ENCODE measurements at places on chromosomes 12 and 14.
A peak's percentile ranks its signal among the peaks of the same experiment; 100 is the strongest.

DNA sequence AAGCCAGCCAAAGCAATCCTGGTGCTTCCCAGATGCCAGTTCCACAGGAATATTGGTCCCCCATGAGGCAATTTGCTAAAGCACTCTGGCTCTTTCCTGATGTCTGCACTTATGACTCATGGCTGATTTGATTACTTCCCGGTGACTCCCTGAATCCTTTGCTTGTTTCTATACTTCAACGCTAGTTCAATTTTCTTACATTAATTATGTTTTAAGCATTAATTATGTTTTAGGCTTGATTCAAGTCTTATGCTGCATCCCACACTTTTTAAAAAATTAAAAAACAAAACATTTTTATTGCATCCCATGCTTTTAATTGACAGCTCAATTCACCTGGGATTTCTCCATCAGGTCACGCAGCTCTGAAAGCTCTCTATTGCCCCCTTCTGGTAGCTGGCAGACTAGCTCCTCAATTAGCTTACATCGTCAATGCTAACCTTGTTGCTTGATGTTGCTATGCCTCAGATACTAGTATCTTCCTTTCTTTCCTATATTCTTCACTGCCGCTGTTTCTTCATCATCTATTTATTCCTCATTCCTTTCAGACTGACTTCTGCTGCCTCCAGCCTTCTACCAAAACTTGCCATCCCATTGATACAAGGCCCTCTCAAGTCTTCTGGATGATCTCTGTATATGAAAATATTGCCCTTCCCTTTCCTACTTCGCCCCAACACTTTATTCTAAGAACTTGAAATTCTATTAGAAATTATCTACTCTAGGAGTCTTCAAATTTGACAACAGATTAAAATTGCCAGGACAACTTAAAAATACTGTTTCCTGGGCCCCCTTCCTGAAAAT, 32.0 kb downstream of the TSHR start:
- peak; percentile 49 for DNase-seq

DNA sequence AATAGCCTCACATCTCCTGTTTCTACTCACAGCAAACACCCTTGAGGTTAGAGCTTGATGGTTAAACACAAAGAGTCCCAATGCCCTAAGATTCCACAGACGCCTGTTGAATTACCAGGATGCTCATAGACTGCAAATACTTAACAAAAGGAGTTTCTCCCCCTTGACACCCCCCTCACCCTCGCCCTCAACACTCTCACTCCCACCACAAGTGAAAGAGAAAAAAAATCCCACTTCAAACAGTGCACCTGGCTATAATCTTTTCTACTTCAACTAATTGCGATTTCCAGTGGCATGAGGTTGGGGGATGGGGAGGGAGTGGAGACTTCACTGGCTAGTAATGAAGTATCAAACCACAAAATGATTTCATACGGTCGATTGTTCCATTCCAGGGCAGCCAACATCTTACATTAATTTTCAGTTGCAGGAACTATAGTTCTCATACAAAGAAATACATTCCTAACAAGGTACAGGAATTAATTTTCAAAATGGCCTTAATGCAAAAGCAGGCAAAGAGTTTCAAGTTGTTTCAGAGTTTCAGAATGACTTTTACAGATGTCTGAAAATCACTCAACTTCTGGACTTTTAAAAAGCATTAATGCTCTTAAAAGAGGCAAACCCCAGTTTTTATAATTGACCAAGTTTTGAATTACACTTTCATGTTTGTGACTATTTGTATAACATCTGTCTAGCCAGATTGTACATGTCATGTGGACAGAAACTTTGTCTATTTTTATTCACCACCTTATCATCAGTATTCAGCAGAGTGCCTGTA, 390.7 kb downstream of the C12orf75 start:
- DNase-seq: no peak

- no peak for DNase-seq
Measured at GRCh38 chr12:14431975-14432374, 66.5 kb downstream of the ATF7IP start.

DNA sequence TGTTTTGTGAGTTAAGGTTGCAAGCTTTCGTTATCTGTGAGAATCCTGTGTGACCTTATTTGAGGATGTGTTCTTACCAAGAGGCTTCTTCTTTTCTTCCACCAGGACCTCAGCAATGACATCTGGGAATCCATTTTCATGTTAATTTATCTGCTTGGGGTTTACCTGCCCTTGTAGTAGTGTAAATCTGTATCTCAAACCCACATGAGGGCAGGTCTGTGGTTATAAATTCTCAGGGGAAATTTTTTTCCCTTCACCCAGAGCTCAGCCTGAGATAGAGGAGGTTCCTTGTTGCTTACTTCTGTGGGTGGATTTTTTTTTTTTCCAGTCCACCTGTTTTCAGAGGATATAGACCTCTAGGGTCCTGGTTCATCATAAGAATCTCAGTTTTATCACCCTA, 70.8 kb downstream of the AKAP6 start:
- no peak for DNase-seq

DNA sequence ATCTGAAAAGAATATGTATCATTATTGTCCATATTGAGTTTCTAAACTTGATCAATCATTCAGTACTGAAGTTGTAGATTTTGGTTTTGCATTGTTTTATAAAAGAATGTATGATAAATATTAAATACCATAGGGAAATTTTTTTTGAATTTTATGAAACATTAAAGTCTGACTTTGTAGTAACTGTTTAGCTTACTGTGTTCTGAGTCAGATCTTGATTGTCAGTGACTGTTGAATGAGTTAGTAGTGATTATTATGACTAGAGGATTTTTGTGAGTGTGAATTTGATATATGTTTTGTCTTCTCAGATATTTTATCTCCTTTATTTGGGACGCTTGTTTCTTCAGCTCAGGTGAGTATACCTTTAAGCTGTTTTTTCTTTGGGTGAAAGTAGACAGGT, 10.1 kb downstream of the TDP1 start:
- no peak for DNase-seq

DNA sequence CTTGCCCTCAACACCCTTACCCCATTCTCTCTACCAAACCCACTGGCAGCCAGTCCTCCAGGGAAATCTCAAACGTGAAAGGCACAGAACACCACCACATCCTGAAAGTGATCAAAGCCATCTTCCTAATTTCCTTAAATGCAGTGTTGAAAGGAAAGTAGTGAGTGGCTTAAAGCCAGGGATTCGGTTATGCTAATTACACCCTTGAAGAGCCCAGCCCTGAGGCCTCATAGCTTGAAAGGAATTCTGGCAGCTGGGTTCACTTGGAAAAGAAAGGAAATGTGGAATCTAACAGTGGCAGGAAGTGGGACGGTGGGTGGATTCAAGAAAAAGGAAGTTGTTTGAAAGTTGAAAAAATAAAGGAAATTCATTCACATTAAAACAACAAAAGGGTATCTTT, 73.0 kb upstream of the FICD start:
- DNase-seq: no peak

DNA sequence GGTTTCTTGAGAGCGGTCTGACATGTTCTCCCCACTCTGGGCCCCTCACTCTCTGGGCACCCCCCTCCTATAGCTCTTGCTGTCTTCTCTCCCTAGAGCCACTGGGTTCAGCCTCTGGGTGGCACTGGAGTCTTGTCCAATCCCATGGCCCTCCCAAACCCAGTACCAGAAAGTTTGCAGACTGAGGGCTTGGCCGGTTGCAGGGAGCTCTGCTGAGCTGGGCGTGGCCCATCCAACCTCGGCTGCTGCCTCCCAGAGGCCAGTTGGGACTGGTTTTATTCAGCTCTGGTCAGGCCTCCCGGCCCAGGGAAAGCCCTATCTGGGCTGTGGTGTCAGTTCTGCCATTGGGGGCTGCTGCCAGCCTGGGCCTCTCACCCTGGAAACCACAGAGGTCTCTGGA, 37.9 kb downstream of the ISCA2 start:
- DNase-seq: peak; percentile 60

DNA sequence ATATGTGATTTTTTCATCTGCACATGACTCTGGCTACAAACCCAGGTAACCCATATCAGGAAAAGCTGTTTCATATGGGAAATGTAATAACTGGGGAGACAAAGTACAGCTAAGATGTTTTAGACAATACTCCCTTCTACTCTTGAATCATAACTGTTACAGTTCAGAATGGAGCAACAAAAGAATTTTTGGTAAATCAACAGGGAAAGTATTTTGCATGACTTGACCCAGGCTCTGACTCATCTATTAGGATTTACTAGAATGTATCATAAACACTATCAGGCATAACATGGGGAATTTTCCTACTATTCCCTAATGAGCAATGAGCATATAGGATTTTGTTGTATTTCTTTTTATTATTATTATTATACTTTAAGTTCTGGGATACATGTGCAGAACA, 553.0 kb downstream of the SLC16A7 start:
- peak; percentile 94 for DNase-seq

- DNase-seq: no peak
Measured at GRCh38 chr12:21547437-21547836, 21.3 kb downstream of the SPX start.

DNA sequence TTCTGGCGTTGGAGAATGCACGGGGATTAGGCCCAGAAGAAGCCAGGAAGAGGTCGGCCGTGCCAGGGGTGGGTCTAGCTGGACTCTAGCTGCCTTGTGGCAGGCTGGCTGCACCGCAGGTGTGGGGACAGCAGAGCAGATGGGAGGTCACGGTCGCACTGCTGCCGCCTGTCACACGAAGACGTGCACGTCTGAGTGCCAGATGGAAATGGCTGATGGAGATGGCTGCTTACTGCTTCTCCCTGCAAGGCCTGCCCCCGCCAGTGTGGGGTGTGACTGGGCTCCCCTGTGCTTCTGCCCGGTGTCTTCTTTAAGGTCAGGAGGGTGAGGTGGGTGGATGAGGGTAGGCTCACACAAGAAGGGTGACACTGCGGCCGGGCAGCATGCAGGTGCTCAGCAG, 79.0 kb downstream of the MOK start:
- DNase-seq: no peak

DNA sequence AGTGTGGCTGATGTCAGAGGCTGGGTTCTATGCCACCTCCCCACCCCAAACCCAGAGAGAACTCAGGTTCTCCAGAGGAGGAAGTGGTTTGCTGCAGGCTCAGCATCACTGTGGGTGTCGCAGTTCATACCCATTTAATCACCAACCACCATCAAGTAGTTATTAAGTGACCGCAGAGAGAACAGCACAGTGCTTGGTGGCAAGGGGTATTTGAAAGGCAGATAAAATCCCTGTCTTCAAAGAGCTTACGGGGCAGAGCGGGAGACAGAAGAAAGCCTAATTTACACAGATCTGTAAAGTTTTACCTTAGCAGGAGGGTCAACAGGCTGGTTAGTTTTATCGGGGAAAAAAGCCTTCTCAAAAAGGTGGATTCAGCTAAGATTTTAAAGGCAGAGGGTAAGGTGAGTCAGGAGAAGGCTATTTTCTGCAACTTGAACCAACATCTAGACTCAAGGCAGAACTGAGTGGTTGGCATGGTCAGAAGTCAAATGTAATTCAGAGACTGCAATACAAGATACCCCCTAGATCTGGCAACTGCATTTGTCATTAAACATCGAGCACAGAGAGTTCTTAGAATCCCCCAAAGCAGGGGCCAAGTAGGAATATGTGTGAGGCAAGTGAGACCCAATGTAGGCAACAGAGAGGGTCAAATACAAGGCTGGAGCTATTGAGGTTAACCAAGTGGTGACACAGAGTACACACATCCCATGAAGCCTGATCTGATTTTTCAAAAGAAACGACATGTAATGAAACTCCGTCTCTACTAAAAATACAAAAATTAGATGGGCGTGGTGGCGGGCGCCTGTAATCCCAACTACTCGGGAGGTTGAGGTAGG, 13.2 kb downstream of the PXN start:
- DNase-seq: no peak

GRCh38 chr12:64681200-64682052, 71.1 kb downstream of the RASSF3 start:
- DNase-seq: no peak

DNA sequence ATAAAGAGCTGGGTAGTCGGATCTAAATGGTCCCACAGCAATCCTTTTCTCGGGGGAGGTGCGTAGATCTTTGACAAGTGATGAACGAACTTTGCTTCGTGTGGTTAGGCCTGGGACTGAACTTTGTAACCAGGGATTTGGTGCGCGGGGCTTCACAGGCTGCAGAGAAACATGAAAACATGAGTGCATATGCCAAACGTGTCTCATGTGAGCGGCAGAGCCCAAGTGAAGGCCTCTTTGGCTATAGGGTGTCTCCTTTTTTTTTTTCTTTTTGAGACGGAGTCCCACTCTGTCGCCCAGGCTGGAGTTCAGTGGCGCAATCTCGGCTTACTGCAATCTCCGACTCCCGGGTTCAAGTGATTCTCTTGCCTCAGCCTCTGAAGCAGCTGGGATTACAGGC, 12.0 kb upstream of the RIOX1 start:
- DNase-seq: no peak

DNA sequence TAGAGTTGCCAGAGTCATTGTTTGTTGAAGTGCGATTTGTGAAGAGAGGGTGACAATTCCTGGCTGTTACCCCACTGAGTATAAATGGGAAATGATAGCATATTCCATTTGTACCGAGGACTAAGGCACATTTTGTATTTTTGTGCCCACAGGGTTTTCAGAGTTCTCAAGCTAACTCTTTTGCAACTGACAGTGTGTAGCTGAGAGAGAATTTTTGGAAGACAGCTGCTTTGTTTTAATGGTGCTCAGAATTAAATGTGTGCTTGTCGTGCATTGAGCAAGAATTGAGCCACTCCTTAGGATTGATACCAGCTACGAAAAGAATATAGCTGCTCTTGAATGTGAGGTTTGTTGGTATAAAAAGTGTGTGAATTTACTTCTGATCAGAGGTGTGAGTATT, 21.7 kb downstream of the ANKRD13A start:
- no peak for DNase-seq

DNA sequence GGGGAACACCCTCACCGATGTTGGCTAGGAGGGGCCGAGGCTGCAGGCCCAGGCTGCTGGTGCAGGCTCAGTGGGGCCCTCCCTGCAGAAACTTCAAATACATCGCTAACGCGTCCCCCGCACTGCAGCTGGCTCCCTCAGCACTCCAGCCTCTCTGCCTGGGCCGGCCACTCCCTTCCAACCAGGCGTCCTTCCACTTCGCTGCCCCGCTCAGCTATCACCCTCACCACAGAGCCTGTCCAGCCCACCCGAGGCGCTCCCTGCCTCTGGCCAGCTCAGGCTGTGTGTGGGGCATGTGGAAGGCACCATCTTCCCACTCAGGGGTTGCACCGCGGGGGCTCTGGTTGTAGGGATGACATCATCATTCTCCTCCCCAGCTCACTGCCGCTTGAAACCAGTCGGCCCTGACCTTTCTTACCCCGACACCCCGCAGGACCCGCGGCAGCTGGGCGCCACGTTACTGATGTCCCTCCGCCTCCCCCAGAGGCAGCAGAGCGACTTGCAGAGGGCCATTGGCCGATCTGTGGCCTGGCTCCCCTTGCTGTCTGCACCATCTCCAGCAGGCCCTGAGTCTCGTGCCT, 199.9 kb upstream of the RTL1 start:
- no peak for DNase-seq
